ENCODE measurements at places on chromosomes 4 and X. TPM values are rescaled to one million over a fixed set of nuclear protein-coding genes. Genes with fewer than 3 reads are reported as not detected.

The MAGEA12 gene
- not detected for total RNA-seq

The USP51 gene
- 0.17 TPM for total RNA-seq

The PF4V1 gene
- total RNA-seq, result not detected

The MAGEA4 gene
- total RNA-seq, result not detected

The TKTL2 gene
- not detected for total RNA-seq

The DCAF8L2 gene
- not detected for total RNA-seq

The PCYT1B gene
- not detected for total RNA-seq
